PC-3 (cell line): ENCODE measurements at places on chromosomes 16 and 17. TPM values are rescaled to one million over a fixed set of nuclear protein-coding genes. Genes with fewer than 3 reads are reported as not detected.

The ARL4D gene
- 14.3 and 19.8 TPM in 2 replicates for total RNA-seq

The KRT31 gene
- total RNA-seq, result not detected in 2 replicates

The HS3ST3A1 gene
- 47.6 and 65.4 TPM in 2 replicates for total RNA-seq

The SLC5A2 gene
- 0.11 TPM in 1 of 2 replicates, not detected in the other for total RNA-seq

The MYH3 gene
- total RNA-seq, result 1.3 and 4.1 TPM in 2 replicates

The P2RX5 gene
- total RNA-seq, result 13.0 and 19.3 TPM in 2 replicates

The MYH13 gene
- total RNA-seq, result not detected in 2 replicates

The KRT39 gene
- total RNA-seq, result not detected in 2 replicates

The PTX4 gene
- 0.22 and 0.40 TPM in 2 replicates for total RNA-seq

The ELAC2 gene
- 270 and 290 TPM in 2 replicates for total RNA-seq

The HASPIN gene
- total RNA-seq, result 10.6 and 12.7 TPM in 2 replicates

The TBC1D24 gene
- total RNA-seq, result 11.3 and 15.2 TPM in 2 replicates

The DPEP2 gene
- total RNA-seq, result not detected in 2 replicates

The OTOA gene
- total RNA-seq, result not detected in 2 replicates

The GRIN2A gene
- total RNA-seq, result 0.04 TPM in 1 of 2 replicates, not detected in the other

The CACNG5 gene
- not detected in 2 replicates for total RNA-seq

The RNF112 gene
- 0.18 and 1.0 TPM in 2 replicates for total RNA-seq

The TEKT3 gene
- not detected in 2 replicates for total RNA-seq

The CCL14 gene
- total RNA-seq, result not detected in 2 replicates

The MT1H gene
- total RNA-seq, result not detected in 2 replicates

The KRTAP9-2 gene
- total RNA-seq, result not detected in 2 replicates

The PYDC1 gene
- total RNA-seq, result not detected in 2 replicates

The GNG13 gene
- not detected in 2 replicates for total RNA-seq

The TBC1D3D gene
- not detected in 2 replicates for total RNA-seq

The C17orf67 gene
- total RNA-seq, result 2.3 and 4.4 TPM in 2 replicates

The TEKT5 gene
- total RNA-seq, result not detected in 2 replicates

The HLF gene
- 0.23 and 0.66 TPM in 2 replicates for total RNA-seq
